Activated naive CD4-positive, alpha-beta T cell treated with anti-CD3 and anti-CD28 coated beads, Interleukin-2, amount 50 U/mL, for 16 hours (primary cell): ENCODE measurements at places on chromosomes 3 and 15.
A peak's percentile ranks its signal among the peaks of the same experiment; 100 is the strongest.

DNA sequence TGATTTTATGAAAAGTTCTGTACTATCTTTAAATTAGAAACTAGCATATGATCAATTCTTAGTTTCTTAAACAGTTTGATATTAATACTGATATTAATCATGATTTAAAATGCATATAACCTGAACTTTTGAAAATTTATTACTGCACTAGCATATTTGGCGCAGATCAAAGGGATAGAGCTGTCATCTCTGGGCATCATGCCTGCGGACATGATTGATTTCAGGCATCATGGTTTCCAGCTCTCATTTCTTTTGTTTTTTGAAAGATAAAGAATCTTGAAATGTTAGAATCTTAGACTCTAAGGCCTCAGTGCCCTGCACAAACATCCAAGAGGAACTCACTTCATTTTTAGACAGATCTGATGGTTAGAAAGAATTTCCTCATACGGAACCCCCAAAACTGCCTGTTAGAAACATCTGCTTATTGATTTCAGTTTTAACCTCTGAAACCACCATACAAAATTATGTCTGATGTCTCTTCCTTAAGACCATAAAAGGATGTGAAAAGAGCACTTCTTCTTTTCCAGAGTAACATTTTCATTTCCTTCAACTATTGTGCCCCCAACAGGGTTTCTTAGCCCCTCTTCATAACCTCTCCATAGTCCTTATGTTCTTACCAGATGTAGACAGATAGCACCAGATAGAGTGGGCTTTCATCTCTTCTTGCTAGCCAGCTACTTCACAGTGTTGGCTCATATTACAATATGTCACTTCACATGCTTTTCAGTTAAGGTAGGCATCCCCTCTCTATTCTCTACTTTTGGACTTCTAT is 110.8 kb downstream of the BBX start:
- DNase-seq = no peak

GRCh38 chr3:115885621-115886020 is 262.3 kb downstream of the GAP43 start:
- no peak for DNase-seq

DNA sequence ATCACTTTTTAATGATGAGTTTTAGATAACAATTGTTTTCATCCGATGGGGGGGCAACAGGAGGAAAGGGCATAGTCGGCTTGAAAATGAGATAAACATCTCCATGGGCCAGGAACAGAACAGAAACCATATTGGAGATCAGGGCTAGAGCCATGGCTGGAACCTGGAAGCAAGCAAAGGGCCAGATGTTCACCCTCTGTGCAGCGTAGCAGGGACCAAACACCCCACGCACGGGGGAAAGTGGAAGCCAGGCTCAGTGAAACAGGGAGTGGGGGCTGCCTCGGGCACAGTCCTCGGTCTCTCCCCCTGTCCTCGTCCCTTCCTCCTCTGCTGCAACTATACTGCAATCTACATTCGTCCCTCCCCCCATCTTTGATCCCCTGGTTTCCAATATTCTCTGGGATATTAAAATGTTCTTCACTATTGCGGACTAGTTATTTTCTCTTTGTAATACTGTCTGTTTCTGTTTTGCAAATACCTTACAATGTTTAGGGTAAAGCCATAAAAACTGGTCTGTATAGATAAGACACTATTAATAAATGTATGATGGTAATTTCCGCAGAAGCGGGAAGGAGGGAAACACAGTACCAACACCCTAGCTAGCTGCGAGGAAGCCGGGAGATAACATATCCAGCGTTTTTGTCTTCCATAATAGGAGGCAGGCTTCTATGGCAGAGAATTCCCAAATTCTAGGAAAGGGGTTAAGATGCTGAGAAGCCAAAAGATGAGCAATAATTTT is 121.5 kb downstream of the XXYLT1 start:
- DNase-seq = no peak

DNA sequence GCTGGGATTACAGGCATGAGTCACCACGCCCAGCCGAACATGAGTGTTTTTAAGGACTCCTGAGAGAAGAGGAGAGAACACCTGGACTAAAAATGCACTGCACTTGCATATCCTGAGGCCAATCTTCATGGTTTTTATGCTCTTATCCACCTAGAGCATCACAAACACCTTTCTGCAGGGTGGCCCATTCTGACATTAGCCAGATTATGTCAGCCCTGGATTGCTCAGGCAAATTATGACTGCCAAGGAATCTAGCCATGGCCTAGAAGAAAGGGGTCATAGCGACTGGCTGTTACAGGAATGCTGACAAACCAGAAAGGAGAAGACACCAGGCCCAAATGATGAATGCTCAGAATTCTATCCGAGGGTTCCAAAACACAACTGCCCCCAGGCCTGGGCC is 40.9 kb upstream of the HERC1 start:
- no peak for DNase-seq

DNA sequence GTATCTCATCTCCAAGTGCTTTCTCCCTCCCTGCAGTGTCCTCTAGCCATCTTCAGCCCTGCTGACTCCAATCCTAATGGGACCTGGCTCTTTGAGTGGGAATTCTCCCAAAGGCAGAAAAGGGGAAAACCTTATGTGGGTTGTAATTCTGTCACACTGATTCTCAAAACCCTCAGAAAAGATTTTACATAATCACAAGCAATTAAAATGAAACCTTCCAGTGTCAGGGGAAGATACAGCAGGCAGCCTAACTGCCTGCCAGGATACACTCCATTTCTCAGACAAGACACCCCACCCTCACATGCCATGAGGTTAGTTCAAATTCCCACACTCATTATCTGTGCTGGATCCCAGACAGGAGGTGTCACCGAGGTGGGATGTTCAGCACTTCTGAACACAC is 121.4 kb downstream of the RFTN1 start:
- no peak for DNase-seq

GRCh38 chr15:36958606-36959005 is 141.7 kb downstream of the MEIS2 start:
- no peak for DNase-seq

GRCh38 chr3:41031401-41031800 is 167.9 kb upstream of the CTNNB1 start:
- DNase-seq = no peak

- no peak for DNase-seq
Observed at GRCh38 chr15:81849289-81849688, 196.5 kb downstream of the MEX3B start.

GRCh38 chr15:79874242-79874641 is 22.6 kb downstream of the MTHFS start:
- no peak for DNase-seq

- DNase-seq = peak; percentile 32
Observed at GRCh38 chr3:186790261-186790981, 7.0 kb downstream of the EIF4A2 start.

DNA sequence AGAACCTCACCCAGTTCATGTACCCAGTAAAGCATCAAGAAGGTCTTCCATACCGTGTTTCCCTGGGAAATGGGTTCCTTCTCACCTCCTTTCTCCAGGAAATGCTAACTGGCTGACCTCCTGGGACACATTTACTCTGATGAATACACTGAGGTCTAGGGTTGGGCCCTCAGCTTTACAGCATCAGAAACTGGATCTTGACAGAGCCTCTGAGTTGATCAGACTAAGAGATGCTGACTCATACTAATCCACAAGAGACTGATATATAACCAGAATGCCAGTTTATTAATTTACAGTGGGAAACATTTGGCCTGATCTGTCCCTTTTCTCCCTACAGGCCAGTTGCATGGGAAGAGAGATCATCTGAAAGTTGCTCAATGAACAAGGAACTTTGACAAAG is 55.8 kb downstream of the GTF2E1 start:
- no peak for DNase-seq

DNA sequence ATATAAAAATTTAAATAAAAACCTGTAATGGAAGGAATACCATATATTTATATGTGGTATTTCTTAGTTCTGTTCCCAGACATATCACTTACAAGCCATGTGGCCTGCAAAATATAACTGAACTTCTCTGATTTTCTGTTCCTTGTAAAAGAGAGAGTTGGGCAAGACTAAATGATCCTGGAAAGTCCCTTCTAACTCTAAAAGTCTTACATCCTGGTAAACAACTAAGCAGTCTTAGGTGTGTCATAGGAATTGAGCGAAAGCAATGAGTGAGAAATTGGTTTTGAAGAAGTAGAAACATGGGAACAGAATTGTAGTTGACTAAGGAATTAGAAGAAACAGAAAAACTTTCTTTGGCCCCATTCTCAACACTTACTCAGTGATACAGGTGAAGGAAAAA is 25.3 kb upstream of the IL20RB start:
- DNase-seq = no peak

DNA sequence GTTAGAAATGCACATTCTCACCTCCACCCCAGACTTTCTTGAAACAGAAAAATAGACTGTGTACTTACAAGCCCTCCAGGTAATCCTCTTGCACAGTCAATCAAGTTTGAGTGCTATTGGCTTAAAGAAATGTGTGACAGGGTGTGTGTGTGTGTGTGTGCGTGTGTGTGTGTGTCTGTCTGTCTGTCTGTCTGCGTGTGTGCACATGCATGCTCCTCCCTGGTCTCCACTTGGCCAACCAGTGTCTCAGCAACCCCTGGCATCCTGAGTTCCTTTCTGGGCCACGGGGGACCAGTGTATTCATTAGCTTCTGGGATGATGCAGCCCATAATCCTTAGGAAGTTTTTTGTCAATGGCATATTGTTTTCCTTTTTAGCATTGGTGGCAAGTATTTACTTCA is 128.8 kb upstream of the IL12A start:
- DNase-seq = no peak

- no peak for DNase-seq
Observed at GRCh38 chr15:68536331-68537095, 42.3 kb upstream of the CORO2B start.

- DNase-seq = no peak
Observed at GRCh38 chr3:10508619-10509260, 3.4 kb upstream of the ATP2B2 start.

GRCh38 chr3:59426821-59427565 is 377.2 kb upstream of the CFAP20DC start:
- DNase-seq = no peak

DNA sequence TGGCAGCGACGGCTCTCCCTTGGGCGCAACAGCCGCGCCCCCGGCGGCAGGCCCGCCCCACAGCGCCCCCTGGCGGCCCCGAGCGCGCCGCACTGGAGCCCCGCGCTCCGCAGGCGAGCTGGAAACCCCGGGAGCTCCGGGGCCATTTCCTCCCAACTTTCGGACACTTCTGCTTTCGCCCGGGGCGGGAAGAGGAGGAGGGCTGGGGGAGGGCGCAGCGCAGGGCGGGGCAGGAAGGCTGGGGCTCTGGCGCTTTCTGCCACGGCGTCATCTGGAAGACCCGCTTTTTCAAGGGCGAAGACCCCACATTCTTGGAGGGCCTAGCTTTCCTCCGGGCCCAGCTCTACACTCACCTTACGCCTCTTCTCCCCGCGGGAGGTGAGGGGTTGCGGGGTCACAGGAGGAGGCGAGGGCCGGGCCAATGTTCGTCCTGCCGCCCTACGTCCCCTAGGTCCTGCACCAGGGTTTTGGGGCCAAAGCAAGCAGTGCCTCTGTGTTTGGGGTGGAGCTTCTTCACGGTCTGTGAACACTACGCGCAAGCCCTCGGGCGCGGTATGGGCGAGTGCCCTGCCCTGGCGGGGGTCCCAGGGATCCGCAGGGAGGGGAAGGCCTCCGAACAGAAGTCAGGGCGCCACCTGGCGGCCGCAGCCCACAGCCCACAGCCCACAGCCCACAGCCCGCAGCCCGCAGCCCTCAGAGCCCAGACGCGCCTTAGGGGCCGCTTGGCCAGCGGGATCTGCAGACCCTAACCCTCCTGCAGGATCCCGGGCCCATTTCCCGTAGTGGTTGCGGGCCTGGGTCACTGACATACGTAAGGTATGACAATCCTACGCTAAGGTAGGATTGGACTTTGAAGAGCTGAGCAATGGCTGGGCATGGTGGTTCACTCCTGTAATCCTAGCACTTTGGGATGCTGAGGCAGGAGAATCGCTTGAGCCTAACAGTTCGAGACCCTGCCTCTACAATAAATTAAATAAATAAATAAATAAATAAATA is 31.1 kb downstream of the FOXL2 start:
- DNase-seq = peak; percentile 85

- no peak for DNase-seq
Observed at GRCh38 chr3:124850633-124851032, 36.5 kb downstream of the ITGB5 start.

- DNase-seq = no peak
Observed at GRCh38 chr15:80709542-80709941, 14.4 kb downstream of the ABHD17C start.

- no peak for DNase-seq
Observed at GRCh38 chr3:111227216-111227615, 155.6 kb downstream of the NECTIN3 start.

DNA sequence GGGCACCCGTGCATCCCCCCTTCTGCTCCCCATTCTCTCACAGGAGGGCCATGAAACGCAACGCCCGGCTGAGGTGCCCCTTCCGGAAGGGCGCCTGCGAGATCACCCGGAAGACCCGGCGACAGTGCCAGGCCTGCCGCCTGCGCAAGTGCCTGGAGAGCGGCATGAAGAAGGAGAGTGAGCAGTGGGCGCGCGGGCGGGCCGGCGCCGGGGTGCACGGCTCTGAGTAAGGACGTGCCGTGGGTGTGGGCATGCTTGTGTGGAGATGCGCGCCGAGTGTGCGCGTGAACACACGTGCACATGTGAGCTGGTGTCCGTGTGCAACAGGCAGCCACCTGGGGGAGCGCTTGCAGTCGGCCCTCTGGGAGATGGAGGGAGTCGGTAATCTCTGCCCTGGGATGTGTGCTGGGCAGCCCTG is 28.1 kb downstream of the NR1I2 start:
- DNase-seq = peak; percentile 76

DNA sequence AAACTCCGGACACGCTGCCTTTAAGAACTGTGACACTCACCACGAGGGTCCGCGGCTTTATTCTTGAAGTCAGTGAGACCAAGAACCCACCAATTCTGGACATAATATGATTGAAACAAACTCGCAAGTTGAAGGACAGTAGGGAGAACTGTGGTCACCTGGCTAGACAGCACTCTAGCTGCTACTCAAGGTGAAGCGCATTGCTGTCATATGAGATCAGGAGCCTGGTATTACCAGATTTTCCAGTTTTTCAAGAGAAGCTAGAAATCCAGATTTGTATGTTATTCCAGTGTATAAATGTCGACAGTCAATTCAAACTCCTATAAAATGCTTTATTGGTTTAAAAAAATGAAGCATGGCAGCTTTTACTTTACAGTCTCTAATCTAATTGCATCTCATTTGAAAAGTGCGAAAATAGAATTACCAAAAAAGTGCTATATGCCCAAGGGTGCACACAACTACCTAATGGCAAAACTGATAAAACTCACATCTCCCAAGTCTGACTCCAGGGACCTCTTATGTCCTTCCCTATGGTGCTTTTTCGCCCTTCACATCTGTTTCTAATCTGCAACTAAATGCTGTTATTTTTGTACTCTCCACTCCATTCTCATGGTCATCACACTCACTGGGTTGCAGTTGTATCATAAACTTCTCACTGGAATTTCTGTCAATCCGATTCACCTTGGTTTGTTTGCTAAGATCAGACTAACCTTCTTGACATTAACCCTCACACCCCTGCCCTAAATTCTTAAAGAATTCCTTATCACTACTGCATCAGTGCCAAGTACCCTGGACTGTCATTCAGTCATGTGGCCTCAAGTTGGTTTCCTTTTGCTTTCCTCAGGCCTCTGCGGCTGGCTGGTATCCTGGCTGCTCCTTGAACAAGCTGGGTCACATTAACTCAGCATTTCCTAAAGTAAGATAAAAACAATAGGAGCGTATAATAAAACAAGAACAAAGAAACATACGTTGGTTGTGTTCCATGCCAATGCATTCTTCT is 31.5 kb upstream of the ARHGEF26 start:
- no peak for DNase-seq

- DNase-seq = no peak
Observed at GRCh38 chr3:48564022-48564421, 441 bp upstream of the UCN2 start.

GRCh38 chr3:47870702-47871260 is 67.8 kb downstream of the DHX30 start:
- DNase-seq = no peak
